Smooth muscle cell of the brain vasculature (primary cell): ENCODE measurements at places on chromosomes 7 and 10.

DNA sequence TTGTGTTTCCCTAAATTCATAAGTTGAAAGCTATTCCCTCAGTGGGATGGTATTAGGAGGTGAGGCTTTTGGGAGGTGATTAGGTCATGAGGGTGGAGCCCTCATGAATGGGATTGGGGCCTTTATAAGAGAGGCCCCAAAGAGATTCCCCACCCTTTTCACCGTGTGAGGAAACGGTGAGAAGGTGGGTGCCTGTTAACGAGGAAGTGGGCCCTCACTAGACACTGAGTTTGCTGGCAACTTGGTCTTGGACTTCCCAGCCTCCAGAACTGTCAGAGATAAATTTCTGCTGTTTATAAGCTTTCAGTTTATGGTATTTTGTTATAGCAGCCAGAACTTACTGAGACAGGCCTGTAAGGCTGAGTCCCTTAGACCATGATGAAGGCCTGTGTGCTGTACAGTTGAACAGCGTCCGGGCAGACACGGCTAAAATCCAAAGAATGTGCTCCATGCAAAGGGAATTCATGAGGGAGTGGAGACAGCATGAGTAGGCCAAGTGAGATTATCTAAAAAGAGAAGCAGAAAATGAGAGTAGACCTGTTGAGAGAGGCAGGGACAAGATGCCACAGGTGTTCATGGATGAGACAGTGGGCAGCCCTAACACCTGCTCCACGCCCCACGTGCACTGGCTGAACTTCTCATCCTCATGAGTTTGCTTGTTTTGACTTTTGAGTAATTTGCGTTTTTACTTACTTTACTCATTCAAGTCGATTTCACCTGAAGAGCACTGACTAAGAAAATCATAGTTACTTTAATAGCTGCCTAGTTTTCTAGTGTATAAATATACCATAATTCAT, 66.9 kb upstream of the SFMBT2 start:
- no peak for DNase-seq

GRCh38 chr10:123475466-123475865, 190.7 kb upstream of the GPR26 start:
- no peak for DNase-seq

GRCh38 chr10:106467506-106467905, 697.0 kb downstream of the SORCS1 start:
- no peak for DNase-seq

DNA sequence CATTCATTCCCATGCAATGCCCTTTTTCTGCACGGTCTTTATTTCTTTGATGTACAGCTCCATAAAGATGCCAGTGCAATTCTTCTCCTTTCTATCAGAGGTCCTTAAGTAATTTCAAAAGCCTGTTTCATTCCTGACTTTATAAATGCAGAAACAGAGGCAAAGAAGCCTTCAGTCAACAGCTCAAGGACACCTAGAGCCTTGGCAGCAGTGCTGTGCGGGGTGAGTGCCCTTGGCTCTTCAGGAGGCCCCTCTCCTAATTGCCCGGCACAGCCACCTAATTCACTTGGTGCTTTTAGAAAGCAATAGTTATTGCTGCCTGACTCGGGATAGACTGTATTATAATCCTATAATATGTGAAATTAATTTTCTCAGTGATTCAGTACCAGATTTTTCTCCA, 169.6 kb upstream of the KLF6 start:
- DNase-seq = no peak

DNA sequence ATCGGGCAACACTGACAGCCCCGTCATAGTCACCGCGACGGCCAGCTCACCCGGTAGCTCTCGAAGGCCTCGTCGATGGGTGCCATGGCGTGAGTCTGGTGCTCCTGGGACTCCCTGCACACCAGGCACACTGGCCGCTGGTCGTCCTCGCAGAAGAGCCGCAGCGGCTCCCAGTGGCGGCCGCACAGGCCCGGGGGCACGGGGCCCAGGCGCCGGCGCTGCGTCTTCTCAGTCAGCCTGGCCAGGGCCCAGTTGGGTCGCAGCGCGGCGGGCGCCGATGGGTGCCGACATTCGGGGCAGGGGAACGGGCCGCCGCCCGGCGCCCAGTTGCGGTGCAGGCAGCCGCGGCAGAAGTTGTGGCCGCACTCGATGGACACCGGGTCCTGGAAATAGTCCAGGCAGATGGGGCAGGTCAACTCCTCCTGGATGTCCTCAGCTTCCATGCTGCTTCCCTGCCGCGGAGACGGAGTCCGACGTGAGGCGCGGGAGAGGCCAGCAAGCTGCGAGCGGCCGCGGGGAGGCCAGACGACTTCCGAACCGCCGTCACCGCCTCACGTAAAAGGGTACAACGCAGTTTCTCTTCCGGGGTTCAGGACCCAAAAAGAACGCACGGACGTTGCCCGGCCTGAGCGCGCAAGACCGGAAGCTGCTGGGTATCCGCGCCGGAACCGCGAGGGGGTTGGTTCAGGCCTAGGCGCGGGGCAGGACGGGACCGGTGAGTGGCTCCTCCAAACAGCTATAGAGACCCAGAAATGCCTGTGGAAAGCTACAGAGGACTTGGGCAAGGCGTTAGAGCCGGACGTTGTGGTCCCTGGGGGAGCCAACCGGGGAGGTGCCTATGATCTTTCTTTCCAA, at the start of gene TRIM4:
Gene TRIM4, minus strand, starts transcription at position 572 of the 855 bp plus-strand sequence. Its CDS starts 129 bp downstream, at position 443.
- peak; percentile 56 for DNase-seq

- peak; percentile 73 for DNase-seq
These were observed 55.9 kb downstream of the UPF2 start for GRCh38 chr10:11986593-11987216.
